ENCODE measurements at places on chromosomes 12 and 14.

DNA sequence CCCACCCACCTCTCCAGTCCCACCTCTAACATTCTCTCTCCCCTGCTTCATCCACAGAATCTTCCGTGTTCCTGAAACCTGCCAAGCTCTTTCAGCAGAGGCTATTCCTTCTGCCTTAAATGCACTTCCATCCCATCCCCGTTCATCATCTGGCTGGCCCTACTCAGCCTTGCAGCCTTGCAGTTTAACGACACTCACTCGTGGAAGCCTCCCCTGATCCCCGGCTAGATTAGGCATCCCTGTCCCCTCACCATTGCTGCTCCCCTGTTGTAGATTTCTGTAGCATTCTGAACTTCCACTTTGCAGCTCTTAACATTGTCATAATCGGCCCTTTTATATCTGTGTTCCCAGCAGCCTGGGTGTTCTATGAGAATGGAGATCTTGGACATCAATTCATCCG lies 280.5 kb upstream of the NOS1 start:
- no peak for DNase-seq

DNA sequence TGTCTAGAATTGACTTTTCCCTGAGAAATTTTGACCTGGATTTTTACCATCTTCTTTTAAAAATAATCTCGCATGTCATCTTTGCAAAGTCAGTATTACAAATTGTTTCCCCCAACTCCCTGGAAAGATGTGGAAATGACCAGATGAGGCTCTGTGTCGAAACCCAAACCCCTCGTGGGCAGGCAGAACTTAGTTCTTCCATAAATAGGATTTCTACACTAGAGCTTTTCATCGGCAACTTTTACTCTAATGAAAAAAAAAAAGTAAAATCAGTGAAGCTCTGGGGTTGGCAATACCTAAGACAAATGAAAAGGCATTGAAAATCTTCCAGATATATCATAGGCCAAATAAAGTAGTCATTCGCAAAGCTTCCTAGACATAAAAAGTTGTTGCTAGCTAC lies 17.0 kb downstream of the SSPN start:
- DNase-seq, result no peak

DNA sequence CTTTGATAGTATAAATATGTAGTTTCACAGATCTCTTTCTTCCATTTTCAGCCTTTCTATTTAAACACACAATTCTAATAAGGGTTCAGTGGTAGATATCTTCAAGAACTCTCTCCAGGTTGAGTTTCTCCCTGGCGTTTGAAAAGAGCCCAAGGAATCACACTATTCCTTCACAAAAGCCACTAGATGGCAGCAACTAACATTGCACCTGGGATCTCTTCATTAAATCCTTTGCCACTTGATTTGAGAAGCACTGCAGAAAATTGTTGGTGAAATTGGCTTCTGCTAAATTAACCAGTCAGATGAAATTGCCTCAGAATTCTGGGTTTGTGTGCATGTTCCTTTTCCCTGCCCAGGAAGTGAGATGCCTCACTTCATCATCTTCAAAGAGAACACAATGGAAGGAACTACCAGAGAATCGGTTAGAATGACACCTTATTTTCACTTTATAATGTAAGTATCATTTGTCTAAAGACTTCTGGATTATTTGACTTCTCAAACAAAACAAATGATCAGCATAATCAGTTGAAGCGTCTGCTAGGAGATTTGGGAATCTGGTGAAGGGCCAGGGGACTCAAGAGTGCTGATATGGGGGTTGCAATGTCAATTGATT lies 6.8 kb downstream of the CCDC198 start:
- peak; percentile 8 for DNase-seq

DNA sequence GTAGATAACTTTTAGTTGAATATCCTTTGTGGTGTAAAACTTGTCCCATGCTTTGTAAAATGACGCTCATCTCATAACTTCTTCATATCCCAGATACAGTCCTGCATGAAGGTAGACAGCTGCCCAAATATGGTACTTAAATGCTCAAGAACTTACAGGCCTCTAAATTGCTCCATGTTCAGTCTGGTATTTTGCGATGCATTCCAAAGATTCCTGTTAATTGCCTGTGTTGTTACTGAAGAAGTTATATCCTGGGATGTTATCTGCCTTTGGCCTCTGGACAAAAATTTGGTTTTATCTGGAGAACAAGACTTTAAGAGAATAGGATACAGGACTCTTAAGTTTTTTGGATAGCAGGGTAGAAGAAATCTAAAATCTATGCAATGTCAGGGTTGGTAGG lies 473.0 kb downstream of the PCNX1 start:
- DNase-seq, result peak; percentile 55

DNA sequence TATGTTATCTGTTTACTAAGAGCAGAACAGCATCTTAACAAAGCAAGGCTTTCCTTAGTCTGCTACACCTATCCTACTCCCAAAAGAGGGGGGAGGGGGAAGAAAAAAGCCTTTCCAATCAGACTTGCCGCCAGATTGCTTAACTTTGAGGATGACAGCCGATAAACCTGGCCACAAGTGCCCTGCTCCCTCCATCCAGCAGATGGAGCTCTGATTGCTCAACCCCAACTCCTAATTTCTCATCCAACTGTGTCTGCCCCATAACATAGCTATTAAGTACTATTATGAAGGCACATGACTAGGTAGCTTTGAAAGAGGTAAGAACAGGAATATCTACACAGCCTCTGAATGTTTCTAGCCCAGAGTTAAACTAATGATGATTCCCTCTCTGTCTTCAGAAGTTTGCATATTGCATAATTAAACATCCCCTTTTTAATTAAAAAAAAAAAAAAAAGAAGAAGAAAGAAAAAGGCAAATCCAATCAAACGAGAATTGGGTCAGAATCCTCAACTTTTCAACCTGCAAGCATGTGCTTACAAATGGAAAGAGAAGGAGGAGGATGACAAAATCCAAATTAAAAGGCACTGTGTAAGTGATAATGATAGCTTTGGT lies 247.4 kb downstream of the GALC start:
- DNase-seq, result peak; percentile 19

- DNase-seq, result no peak
Measured at GRCh38 chr14:77786148-77786547, 13.8 kb upstream of the ADCK1 start.

DNA sequence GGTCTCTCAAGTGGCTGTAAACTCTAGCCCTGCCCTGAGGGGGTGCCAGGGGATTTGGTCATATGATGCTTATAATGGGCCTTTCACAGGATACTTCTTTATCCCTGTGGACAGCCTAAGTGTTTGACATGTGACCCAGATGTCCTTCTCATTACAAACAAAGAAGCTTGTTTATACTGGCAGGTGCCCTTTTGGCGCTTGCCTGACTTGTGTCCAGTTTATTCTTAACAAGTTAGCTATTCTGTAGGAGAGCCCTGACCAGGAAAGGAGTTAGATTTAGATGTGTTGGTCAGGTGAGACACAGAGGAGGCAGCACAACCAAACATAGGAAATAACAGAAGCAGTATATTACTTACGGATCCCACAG lies 51.9 kb downstream of the CCDC91 start:
- no peak for DNase-seq

GRCh38 chr14:69328765-69329164 lies 68.8 kb downstream of the GALNT16 start:
- no peak for DNase-seq

- DNase-seq, result no peak
Measured at GRCh38 chr14:93094121-93094918, 21.4 kb downstream of the ITPK1 start.

GRCh38 chr12:100706033-100706432 lies 88.5 kb upstream of the ANO4 start:
- DNase-seq, result peak; percentile 61

DNA sequence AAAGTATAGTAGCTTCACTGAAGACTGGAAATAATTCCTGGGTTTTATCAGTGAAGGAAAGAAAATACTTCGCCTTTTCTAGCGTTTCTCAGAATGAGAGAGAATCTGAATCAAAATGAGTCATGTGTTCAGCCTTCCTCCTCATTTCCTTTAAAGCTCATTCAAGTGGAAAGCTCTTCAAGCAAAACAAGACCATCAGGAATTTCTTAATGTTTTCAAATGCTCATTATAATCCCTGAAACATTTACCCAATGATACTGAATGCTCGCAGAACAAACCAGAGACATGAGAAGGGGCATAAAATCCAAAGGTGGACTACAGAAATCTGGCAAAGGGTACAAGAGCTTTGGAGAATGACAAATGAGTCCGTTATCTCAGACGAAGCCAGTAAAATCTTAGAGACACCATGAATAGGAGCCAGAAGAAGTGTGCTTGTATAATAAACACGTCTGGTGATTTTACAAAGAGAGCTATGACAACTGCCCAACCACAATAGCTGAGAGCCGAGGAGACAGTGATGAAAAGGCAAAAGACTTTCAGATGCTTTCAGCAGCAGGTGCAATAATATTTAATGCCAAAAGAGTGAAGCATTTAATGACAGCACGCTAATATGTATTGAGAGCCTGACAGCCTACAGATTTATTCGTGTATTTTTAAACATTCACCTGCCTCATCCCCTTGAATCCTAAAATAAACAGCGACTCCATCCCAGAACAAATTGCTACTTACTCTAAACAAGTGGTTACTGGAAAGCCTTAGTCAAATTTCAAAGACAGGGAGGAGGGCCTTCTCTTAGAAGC lies 19.0 kb downstream of the SPRING1 start:
- DNase-seq, result peak; percentile 16

GRCh38 chr14:96198430-96199130 lies 6.1 kb upstream of the BDKRB2 start:
- no peak for DNase-seq

DNA sequence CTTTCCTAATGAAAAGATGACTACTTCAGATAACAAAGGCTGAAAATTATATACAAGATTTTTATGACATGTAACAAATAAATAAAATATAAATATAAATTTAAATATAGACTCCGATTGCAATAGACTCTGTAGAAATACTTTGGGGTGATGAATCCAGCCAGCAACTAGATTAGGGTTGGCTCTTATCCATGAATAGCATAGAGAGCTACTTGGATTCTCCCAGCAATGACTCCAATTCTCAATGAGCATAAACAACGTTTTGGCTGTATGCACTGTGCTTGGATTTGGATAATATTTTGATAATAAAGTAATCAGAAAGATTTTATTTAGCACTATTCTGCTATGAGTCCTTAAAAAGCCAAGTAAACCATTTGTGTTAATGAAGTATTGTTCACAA lies 58.0 kb upstream of the LRFN5 start:
- no peak for DNase-seq

- no peak for DNase-seq
Measured at GRCh38 chr12:45458854-45459807, 243.2 kb downstream of the ANO6 start.

DNA sequence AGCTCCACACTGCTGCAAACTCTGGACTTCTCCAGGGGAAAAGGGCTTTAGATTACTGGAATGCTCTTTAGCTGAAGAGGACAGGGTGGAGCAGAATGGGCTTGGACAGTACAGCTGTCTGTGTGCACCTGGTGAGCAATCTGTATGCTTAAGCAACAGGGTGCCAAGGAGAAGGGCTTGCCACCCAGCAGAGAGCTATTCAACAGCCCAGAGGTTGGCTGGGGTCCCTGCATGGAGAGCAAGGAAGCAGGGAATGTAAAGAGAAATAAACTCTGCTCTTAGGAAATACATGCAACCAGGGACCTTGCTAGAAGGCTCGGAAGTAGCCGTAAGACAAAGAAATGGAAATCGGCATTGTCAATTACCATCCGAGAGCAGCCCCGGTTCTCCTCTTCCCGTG lies 53.0 kb upstream of the CORO1C start:
- DNase-seq, result no peak

DNA sequence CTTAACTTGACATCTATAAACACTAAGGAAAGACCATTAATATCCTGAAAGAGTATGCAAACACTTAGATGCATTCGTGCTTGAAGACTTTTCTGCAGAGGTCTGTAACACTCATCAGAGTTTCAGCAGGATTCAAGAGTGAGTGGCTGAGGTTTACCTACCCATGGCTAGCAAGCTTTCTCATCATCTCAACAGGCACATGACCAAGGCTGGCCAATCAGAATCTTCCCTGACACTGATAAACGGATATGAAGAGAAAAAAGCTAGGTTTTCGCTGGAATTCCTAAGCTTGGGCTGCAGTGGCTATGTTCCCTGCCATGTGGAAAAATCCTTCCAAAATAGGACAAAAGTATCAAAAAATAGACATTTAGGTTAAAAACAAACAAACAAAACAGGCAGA lies 162.1 kb upstream of the USP15 start:
- DNase-seq, result no peak

DNA sequence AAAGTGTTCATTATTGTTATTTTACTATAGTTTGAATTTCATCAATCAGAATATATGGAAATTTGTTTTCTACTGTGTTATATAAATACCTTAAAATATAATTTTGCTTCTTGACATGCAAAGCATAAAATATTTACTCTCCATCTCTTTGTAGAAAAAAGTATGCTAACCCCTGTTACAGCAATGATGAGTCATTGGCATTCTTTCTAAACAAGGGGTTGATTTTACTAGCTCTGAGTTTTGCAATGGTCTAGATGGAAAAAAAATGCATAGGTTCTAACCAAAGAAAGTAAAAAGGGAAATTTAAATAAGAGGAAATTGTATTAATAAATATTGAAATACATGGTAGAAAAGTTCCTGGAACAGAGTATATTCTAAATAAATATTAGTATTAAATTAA lies 990.2 kb upstream of the ATXN7L3B start:
- DNase-seq, result peak; percentile 22

- no peak for DNase-seq
Measured at GRCh38 chr14:22842211-22843122, 6.1 kb downstream of the MMP14 start.

- no peak for DNase-seq
Measured at GRCh38 chr12:70251661-70252060, 8.4 kb downstream of the CNOT2 start.

- DNase-seq, result no peak
Measured at GRCh38 chr12:62914443-62915203, 20.3 kb downstream of the PPM1H start.

DNA sequence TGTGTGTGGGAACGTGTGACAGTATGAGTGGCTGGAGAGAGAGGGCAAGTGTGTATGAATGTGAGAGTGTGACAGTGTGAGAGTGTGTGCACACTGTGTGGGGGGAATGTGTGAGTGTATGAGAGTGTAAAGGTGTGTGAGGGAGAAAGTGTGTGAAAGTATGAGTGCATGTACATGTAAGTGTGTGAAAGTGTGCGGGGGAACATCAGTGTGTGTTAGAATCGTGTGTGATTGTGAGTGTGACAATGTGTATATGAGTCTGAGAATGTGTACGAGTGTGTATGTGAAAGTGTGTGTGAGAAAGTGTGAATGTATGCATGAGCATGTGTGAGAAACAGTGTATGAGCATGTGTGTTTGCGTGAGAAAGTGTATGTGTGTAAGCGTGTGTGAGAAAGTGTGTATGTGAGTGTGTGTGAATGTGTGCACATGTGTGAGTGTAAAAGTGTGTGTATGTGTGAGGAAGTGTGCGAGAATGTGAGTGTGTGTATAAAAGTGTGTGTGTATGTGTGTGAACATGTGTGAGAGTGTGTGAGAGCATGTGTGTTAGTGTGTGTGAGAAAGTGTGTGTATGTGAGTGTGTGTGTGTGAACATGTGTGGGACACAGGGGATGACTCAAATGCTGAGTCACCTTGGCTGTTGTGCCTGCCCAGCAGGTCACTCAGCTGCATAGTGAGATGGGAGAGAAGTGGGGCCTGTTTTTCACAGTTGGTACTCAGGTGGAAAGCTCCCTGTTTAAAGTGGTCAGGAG lies 220.5 kb upstream of the TBX3 start:
- DNase-seq, result peak; percentile 34

Measured in A172 (cell line).